ENCODE measurements at places on chromosomes 1 and 21. TPM values are rescaled to one million over a fixed set of nuclear protein-coding genes. Genes with fewer than 3 reads are reported as not detected.

DMBX1 gene
- not detected for total RNA-seq

IRF6 gene
- total RNA-seq = not detected

MEGF6 gene
- 1.7 TPM for total RNA-seq

SHE gene
- not detected for total RNA-seq

SPATA45 gene
- not detected for total RNA-seq

DNASE2B gene
- not detected for total RNA-seq

ADAR gene
- 293 TPM for total RNA-seq

NBPF4 gene
- total RNA-seq = not detected

ENSA gene
- 244 TPM for total RNA-seq

PEAR1 gene
- total RNA-seq = 0.09 TPM

SPRR1B gene
- not detected for total RNA-seq

ACOT11 gene
- 1.3 TPM for total RNA-seq

RHBDL2 gene
- total RNA-seq = not detected

BSND gene
- not detected for total RNA-seq

STUM gene
- total RNA-seq = not detected

CFAP45 gene
- total RNA-seq = 1.5 TPM

IVL gene
- not detected for total RNA-seq

PODN gene
- not detected for total RNA-seq

TFAP2E gene
- total RNA-seq = 0.38 TPM

MTARC1 gene
- not detected for total RNA-seq

NUF2 gene
- total RNA-seq = 41.9 TPM
